AG04449 (cell line): ENCODE measurements at places on chromosomes 12 and 14.

- no peak for DNase-seq
Measured at GRCh38 chr14:61749867-61750266, 12.4 kb upstream of the SNAPC1 start.

DNA sequence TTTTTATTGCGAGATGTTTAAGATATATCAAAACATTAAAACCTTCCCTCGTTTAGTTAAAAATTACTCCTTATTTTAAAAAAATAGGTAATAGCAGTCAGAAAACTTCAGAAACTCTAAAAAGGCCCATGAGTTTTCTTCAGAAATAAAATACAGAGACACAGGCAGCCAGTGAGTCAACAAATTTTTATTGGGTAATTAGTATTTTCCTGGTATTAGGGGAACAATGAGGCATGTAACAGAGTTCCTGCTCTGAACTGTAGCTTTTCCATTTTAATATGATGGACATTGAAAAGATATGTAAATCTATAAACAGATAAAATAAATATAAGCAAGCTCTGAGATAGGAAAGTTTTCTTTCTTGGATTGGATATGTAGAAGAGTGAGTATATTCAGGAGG is 399 bp upstream of the ZNF705A start:
- no peak for DNase-seq

DNA sequence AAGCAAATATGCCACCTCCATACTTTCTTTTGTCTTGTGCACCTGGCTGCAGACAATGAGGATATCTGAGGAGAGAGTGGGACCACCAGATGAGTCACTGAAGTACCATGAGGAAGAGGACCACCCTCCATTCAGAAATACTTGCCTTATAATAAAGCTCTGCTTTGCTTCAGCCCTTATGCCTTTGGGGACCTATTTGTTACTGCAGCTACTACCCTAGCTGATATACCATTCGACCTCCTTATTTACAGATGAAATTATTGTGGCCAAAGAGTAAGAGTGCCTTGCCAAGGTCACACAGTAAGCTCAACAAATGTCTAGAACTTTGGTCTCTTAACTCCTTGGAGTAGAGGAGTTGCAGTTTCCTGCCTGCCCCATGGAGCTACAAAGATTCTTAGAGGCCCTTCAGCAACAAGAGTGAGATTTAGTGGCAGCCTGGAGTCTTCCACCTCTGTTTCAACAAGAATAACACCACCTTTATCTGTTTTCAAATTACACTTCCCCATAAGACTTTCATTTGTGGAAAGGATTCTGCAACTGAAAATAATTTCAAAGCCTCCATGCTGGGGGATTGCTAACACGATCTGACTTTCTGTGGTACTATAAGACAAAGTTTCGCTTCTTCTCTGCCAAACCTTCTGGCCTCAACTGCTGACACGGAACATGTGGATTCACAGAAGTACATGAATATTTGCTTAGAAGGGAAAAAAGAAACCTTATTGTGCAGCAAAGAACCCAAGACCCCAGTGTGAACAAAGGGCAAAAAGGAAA is 3.6 kb downstream of the CMKLR1 start:
- no peak for DNase-seq

- no peak for DNase-seq
Measured at GRCh38 chr14:51967521-51967920, 21.8 kb upstream of the RTRAF start.
